ENCODE measurements at places on chromosomes 12 and 14.
A peak's percentile ranks its signal among the peaks of the same experiment; 100 is the strongest.

DNA sequence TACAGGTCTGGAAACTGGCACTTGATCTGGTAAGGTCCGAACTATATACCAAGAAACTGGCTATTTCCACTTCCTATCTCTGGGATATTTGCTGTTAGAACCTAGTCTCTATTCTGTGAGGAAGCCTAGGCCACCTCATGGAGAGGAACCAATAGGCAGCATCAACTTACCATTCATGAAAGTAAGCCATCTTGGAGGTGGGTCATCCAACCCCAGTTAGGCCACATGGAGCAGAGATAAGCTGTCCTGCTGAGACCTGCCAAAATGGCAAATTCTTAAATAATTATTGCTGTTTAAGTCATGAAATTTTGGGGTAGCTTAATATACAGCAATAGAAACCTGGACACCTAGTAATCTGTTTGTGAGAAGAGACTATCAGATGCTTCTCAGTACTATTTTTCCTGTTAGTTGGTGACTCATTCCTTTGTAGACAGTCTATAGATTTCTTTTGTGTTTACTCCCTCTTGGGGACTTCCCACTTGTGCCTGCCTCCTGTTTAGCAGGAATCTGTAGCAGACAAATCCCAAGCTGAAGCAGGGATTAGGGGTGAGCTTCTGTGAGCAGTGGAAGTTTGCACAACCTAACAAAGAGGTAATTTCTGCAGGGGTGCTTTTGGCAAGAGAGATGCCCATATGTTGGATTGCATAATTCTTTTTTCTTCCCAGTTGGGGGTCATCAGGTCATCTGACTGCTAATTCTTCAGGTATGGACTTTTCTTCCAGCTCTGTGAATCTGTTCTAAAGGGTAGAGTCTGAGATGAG is 136.8 kb downstream of the IGF1 start:
- no peak for DNase-seq
- H3K27me3 ChIP-seq: no peaks in the 10 kb centered on the region

- peaks cover 71% of the 10 kb centered on the region for H3K36me3 ChIP-seq
- H3K4me3 ChIP-seq: no peak overlapping the region
- DNase-seq: no peak
- H3K4me1 ChIP-seq: peaks cover 22% of the 10 kb centered on the region
- H3K27ac ChIP-seq: no peak overlapping the region
These were observed 4.5 kb downstream of the MYL6 start for GRCh38 chr12:56162468-56163290.

DNA sequence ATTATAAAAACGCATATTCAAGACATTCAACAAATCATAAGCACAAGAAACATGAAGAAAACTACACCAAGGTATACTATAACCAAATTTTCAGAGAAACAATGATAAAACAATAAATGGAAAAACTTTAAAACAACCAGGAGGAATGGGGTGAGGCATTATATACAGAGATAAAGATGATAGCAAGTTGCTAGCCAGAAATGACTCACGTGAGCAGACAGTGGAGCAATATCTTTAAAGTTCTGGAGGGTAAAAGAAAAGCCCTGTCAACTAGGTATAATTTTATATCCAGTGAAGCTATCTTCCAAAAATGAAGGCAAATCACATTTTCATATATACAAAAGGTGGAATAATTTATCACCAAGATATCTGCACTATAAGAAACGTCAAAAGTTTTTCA is 97.8 kb upstream of the PCED1B start:
- no peaks in the 10 kb centered on the region for H3K4me1 ChIP-seq
- H3K4me3 ChIP-seq: no peak overlapping the region
- H3K36me3 ChIP-seq: no peaks in the 10 kb centered on the region
- no peak for DNase-seq
- H3K27me3 ChIP-seq: no peaks in the 10 kb centered on the region
- H3K27ac ChIP-seq: no peak overlapping the region

- H3K27ac ChIP-seq: no peak overlapping the region
- H3K4me3 ChIP-seq: no peak overlapping the region
- no peaks in the 10 kb centered on the region for H3K4me1 ChIP-seq
- no peaks in the 10 kb centered on the region for H3K27me3 ChIP-seq
These were observed 199.6 kb upstream of the TMEM260 start for GRCh38 chr14:56379956-56380355.

DNA sequence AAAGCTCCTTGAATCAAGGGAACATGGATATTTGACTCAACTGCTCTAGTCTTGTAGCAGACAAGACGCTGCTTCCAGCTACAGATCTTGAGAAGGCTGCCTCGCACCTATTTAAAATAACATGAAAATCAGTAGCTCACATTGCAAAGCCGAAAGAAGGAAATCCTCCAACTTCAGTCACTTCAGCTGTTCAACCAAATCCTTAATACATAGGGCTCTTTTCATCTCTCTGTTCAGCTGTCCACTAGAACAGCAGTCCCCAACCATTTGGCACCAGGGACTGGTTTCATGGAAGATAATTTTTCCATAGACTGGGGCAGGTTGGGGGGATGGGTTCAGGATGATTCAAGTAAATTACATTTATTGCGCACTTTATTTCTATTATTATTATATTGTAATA is 1116.0 kb upstream of the TMEM132C start:
- no peaks in the 10 kb centered on the region for H3K36me3 ChIP-seq
- DNase-seq: no peak
- H3K4me3 ChIP-seq: no peak overlapping the region
- H3K27me3 ChIP-seq: no peaks in the 10 kb centered on the region

GRCh38 chr14:97571866-97572555 is 774.8 kb downstream of the VRK1 start:
- H3K27me3 ChIP-seq: no peaks in the 10 kb centered on the region
- H3K4me3 ChIP-seq: no peak overlapping the region
- DNase-seq: no peak
- H3K36me3 ChIP-seq: no peaks in the 10 kb centered on the region
- H3K27ac ChIP-seq: no peak overlapping the region
- no peaks in the 10 kb centered on the region for H3K4me1 ChIP-seq

- peaks cover 18% of the 10 kb centered on the region for H3K4me1 ChIP-seq
- no peak overlapping the region for H3K4me3 ChIP-seq
- no peak overlapping the region for H3K27ac ChIP-seq
- H3K27me3 ChIP-seq: no peaks in the 10 kb centered on the region
These were observed 991.9 kb downstream of the TMEM121 start for GRCh38 chr14:106518054-106518943.

GRCh38 chr12:65886996-65887395 is 62.7 kb downstream of the HMGA2 start:
- H3K36me3 ChIP-seq: no peaks in the 10 kb centered on the region
- no peak overlapping the region for H3K4me3 ChIP-seq
- no peaks in the 10 kb centered on the region for H3K4me1 ChIP-seq
- DNase-seq: no peak
- H3K27me3 ChIP-seq: no peaks in the 10 kb centered on the region

DNA sequence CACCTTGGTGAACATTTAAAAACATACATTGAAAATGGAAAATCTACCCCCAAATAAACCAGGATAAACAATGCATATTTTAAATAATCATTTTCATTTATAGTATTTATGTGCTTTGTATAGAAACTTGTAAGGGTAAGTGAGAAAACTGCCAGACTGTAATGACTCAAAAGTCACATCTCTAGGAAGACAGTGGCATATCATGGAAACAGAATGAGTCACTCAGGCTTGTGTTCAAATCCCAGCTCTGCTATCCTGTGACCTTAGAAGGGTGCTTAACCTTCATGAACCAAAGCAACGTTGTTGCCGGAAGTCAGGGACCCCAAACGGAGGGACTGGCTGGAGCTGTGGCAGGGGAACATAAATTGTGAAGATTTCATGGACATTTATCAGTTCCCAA is 142.7 kb downstream of the CEP128 start:
- H3K27me3 ChIP-seq: no peaks in the 10 kb centered on the region
- no peak overlapping the region for H3K4me3 ChIP-seq
- no peak for DNase-seq
- no peak overlapping the region for H3K27ac ChIP-seq
- no peaks in the 10 kb centered on the region for H3K4me1 ChIP-seq
- peaks cover 6% of the 10 kb centered on the region for H3K36me3 ChIP-seq

DNA sequence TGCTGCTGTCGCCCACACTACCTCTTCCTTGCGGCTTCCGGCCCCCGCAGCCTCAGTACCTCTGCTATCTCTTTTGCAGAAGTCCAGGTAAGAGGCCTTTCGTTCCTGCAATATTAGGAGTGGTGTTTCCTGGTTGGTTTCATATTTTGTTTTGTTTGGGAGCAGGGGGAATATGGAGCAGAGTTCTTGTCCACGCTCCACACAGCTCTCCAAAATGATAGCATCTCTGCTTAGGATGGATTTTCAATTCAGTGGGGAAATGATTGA is 768 bp downstream of the OXA1L start:
- no peak overlapping the region for H3K27ac ChIP-seq
- DNase-seq: no peak
- peaks cover 34% of the 10 kb centered on the region for H3K36me3 ChIP-seq
- H3K4me3 ChIP-seq: peak overlapping the region; percentile 80

GRCh38 chr12:2049604-2050540 is 2.9 kb upstream of the CACNA1C start:
- DNase-seq: no peak
- H3K4me3 ChIP-seq: no peak overlapping the region
- H3K36me3 ChIP-seq: no peaks in the 10 kb centered on the region
- H3K4me1 ChIP-seq: peaks cover 9% of the 10 kb centered on the region

GRCh38 chr12:51906430-51907082 is 748 bp upstream of the ACVRL1 start:
- H3K27ac ChIP-seq: peak overlapping the region; percentile 71
- H3K27me3 ChIP-seq: peaks cover 29% of the 10 kb centered on the region
- no peak overlapping the region for H3K4me3 ChIP-seq
- no peak for DNase-seq

- H3K36me3 ChIP-seq: no peaks in the 10 kb centered on the region
- no peaks in the 10 kb centered on the region for H3K4me1 ChIP-seq
- H3K27ac ChIP-seq: no peak overlapping the region
- no peak for DNase-seq
These were observed 775.0 kb downstream of the DIO2 start for GRCh38 chr14:79436335-79436734.

GRCh38 chr14:95875831-95876760 is 536 bp upstream of the TUNAR start:
- H3K36me3 ChIP-seq: no peaks in the 10 kb centered on the region
- peaks cover 52% of the 10 kb centered on the region for H3K27me3 ChIP-seq
- DNase-seq: no peak
- H3K4me1 ChIP-seq: no peaks in the 10 kb centered on the region
- no peak overlapping the region for H3K27ac ChIP-seq
- H3K4me3 ChIP-seq: no peak overlapping the region
